ENCODE measurements at places on chromosomes 12 and 14. TPM values are rescaled to one million over a fixed set of nuclear protein-coding genes. Genes with fewer than 3 reads are reported as not detected.

Gene MDP1
- total RNA-seq = 18.3 TPM

Gene KRT71
- total RNA-seq = not detected

Gene CDC42BPB
- total RNA-seq = 77.9 TPM

Gene HECTD1
- total RNA-seq = 226 TPM

Gene LRRC10
- total RNA-seq = not detected

Gene KRT6A
- total RNA-seq = under 0.01 TPM

Gene CISTR
- total RNA-seq = not detected
